Pericardium fibroblast (primary cell): ENCODE measurements at places on chromosomes 5 and 9. TPM values are rescaled to one million over a fixed set of nuclear protein-coding genes. Genes with fewer than 3 reads are reported as not detected.

Gene KIF2A
- total RNA-seq: 22.8 and 33.6 TPM in 2 replicates

Gene ZNF462
- 10.0 and 15.5 TPM in 2 replicates for total RNA-seq

Gene TRIM36
- 0.09 TPM in 1 of 2 replicates, not detected in the other for total RNA-seq

Gene LECT2
- not detected in 2 replicates for total RNA-seq

Gene TYRP1
- total RNA-seq: 0.23 TPM in 1 of 2 replicates, not detected in the other

Gene ADCY2
- 1.4 TPM in 1 of 2 replicates, not detected in the other for total RNA-seq
